ENCODE measurements at places on chromosomes 2 and 18.

- DNase-seq, result peak; percentile 27
These were observed 231.1 kb downstream of the ANKRD30B start for GRCh38 chr18:14978962-14979535.

DNA sequence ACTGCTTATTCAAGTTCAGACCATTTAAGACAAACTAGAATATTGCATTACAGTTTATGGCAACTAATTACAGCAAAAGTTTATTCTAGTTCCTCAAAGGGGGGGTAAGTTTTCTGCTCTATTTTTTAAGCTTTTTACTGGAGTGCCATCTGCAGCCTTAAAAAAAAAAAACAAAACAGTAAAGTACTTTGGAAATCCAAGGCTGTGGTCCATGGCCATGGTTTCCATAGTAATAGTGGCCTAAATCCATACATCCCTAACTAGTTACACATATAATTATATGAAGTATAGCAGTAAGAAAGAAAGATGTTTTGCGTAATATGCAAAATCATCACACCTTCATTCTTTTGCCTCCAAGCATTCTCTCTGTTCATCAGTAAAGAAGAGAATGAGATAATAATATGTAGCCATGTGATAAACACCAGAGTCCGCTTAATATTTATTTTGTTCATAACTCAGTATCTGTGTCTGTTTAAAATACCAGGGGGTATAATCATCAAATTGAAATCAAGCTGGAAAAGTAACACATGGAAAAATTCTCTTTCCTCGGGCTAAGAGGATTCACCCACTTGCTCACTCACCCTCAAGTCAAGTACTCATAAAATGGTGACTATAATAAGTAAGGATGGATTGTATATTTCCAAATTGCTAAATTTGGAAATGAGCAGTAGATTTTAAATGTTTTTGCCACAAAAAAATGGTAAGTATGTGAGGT is 301.1 kb upstream of the RND3 start:
- DNase-seq, result no peak

GRCh38 chr2:1514391-1515072 is 101.3 kb downstream of the TPO start:
- no peak for DNase-seq

DNA sequence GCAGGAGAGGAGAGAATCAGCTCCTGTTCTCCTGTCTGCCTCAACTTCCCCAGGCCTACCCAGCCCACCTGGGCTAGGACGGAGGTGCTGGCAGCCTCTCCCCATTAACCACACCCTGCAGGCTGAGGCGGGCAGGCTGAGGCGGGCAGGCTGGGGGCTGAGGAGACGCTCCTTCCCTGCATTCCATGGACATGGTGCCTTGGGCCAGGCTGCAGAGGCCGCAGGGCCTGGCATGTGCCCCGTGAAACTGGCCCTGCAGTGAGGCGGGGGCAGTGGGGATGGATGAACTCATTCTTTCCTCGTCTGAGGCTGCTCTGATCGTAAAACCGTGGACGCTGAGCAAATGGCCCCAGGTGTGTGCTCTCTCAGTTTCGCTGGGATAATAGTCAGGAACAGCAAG is 84.7 kb upstream of the LAPTM4A start:
- no peak for DNase-seq

DNA sequence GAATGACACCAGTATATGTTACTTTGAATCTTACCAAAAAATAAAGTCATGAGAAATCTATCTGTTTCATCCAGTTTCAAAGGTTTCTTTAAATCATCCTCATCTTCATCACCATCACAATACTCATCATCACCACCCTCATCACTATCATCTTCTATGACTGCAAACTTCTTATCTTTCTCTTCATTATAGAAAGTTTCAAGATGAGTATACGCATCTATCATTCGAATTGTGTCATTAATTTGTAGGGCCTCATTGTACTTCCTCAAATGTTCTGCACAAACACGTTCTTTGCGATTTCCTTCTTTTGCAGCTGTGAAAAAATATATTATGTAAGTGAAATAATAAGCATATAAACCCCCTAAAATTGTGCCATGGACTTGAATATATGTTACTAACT is 34.1 kb upstream of the FAP start:
- DNase-seq, result no peak

DNA sequence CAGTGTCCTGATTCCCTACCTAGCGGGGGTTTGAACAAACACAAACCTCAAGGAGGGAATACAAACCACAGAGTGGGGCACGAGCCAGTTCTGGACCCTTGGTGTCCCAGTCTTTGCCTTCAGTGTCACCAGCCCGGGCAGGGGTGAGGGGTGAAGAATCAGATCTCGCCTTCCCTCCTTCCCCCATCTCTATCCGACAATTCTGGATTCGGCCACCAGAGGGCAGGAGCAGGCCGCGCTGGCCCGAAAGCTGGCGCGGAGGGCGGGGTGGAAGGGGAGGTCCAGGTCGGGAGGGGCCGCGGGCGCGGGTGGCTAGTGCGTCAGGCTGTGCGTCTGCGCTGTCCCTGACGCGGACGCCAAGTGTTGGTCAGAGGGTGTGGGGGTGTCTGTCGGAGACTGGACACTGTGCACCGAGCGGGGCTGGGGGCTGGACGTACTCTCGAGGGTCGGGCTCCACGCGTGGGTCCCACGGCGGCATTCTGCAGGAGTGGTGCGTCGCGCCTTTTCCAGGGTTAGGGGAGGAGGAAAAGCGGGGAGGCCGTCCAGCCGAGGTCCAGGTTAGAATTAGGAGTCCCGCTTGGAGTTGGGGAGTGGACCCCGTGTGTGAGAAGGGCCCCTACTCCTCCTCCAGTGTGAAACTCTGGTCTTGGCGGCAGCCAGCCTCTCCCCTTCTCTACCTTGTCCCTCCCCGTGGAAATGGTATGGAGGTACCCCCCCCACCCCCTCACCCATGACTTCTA is 2.9 kb upstream of the CRYBA2 start:
- DNase-seq, result peak; percentile 36

DNA sequence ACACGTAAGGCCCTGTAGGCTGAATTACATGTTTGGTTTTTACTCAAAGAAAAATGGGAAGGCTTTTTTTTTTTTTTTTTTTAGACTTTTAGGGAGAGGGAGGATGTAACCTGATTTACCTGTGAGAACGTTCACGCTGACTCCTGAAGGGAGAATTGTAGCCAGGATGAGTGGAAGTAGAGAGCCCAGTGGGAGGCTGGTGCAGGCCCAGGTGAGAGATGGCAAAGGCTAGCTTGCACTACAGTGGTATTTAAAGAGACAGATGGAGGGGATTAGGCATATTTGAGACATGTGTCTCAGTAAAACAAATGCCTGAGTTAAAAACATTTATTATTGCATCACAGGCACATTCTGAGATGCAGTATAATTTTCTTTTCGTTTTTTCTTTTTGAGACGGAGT is 107.9 kb downstream of the CCDC85A start:
- no peak for DNase-seq

DNA sequence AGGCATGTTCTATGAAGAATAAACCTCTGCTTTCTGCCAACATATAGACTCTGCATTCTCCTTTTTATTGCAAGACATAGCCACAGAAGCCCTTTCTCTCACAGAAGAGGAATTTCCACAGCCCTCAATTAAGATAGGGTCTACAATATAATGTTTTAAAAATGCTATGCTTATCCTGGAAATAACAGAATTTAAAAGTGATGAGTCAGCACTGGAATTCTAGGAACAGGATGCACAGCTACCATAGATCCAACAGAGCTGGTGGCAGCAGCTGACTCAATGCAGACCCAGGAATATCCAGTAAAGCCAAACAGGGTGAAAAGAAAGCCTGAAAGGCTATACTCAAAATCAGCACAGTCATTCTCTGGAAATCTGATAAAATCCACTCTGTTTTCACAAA is 866.9 kb downstream of the TRIB2 start:
- no peak for DNase-seq

GRCh38 chr2:102604769-102605168 is 14.6 kb upstream of the SLC9A2 start:
- DNase-seq, result no peak

DNA sequence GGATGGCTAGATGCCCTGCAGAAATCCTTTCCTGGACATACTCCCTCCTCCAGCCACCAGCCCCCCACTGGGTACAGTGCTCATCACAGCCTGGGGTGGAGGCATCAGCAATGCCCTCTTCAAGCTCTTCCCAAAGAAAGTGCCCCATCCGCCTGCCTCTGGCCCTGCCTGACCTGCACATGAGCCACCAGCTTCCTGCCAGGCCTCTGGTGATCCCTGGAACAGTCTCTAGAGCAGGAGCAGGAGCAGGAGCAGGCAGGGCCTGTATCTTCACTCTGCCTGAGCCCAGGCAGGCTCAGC is 54.1 kb upstream of the CAB39 start:
- no peak for DNase-seq

DNA sequence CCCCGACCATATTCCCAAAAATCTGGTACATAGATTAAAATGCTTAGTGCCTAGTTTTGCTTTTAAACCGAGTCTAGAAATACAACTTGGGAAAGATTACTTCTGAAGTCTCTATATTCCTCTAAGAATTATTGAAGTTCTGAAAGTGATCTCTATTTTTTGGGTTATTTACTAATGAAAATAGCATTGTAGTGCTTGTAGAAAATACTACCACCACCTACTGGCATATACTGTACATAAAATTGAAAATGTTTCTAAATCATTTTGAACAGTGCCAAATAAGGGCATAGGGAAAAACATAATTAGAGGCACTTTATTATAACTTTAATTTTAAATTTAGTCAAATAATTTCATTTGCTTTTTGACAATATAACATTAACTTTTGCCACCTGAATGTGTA is 1399.6 kb upstream of the ZEB2 start:
- no peak for DNase-seq

GRCh38 chr2:206379886-206380285 is 63.4 kb upstream of the ADAM23 start:
- peak; percentile 63 for DNase-seq

DNA sequence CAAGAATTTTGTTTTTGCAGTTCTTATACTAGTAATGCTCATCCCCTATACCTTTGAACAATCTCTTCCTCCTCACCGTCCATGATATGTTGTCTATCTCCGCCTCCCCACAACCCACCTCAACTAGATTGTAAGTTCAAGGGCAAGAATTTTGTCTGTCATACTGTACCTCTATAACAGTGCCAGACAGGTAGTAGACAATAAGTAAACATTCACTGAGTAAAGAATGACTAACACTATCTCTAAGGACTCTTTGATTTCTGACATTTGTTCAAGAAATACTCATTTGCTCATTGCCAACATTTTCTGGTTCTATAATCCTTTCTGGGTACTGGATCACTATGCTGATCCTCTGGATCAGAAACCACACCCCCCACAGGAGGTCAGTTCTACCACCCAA is 82.4 kb downstream of the EXOC6B start:
- no peak for DNase-seq

- DNase-seq, result no peak
These were observed 17.7 kb downstream of the SPDYA start for GRCh38 chr2:28828382-28828781.

DNA sequence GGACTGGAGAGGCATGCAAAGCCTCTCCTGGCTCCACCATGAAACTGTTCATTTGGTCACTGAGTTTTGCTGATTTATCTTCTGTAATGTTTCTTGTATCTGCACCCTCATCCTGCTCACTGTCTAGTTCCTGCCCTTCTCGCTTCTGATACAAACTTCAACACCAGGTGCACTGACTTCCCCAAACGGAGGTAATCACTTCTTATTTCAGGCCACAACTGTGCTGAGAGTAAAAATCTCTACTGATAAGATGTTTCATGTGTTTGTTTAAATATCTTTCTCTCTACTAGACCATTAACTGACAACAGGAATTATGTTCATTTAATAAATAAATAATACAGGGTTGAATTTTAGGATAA is 10.9 kb upstream of the NT5C1B start:
- no peak for DNase-seq

DNA sequence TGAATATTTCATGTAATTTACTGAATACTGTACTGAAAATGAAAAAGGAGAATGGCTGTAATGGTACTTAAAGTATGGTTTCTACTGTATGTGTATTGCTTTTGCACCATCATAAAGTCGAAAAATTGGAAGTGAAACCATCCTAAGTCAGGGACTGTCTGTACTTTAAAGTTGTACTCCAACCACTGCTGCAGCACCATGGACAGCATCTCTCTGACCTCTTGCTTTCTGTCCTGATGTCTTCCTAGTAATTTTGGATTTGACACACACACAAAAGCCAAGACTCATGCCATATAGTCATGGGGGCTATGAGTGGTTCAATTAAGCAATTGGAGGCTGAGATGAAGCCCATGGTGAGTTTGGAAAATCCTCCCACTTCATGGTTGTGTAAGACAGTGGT is 256.3 kb upstream of the PKDCC start:
- no peak for DNase-seq

DNA sequence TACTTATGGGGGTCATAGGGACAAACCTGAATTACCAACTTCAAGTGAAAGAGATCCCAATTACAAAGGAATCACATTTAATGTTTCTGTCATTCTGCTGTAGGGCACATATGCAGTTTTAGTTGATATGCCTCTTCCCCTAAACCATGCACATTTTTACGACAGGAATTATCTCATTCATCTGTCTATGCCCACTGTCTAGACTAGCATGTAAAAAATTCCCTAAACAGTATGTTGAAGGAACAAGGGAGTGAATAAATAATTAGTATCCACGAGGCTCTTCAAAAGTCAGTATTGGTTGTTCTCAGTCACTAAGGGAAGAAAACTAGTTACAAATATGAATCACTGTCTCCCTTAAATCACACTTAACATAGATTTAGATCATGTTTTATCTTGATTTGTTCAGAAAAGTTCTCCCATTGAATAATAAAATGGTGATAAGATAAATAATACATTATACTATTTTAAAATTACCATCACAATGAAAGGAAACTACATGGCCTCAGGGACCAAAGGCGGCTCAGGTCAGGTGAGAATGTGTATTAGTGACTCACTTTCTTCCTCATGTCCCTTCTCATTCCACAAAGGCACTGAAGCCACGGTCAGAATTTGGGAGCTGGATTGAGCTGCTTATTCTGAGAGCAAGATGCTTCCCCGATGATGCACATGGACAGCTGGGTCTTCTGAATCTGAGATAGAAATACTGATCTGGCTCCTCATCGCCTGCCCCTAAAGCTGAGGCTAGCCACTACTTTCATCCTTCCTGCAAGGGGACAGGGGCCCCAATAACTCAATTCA is 29.1 kb downstream of the DYM start:
- DNase-seq, result no peak

DNA sequence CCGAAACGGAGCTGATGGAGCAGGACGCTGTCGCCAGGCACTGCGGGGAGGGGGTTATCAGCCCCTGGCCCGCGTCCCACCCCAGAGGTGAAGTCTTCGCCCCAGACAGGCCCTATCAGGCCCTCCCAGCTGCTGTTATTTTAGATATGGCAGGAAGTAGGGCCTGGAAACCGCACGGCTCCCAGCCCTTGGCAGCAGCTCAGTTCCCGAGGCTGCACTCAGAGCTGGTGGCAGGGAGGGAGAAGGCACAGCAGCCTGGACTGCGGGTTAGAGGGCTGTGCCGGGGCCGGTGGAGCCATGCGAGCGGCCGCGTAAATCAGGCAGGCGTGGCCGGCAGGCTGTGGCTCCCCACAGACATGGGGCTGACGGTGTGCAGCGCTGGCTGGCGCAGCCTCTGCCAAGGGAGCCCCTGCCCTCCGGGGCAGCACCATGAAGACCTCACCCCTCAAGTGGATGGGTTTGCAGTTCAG is 111.4 kb downstream of the NFATC1 start:
- DNase-seq, result no peak

All from NCI-H524 treated with DMSO at 0.1 percent for 48 hours (cell line).